ENCODE measurements at places on chromosomes 1 and 21.

DNA sequence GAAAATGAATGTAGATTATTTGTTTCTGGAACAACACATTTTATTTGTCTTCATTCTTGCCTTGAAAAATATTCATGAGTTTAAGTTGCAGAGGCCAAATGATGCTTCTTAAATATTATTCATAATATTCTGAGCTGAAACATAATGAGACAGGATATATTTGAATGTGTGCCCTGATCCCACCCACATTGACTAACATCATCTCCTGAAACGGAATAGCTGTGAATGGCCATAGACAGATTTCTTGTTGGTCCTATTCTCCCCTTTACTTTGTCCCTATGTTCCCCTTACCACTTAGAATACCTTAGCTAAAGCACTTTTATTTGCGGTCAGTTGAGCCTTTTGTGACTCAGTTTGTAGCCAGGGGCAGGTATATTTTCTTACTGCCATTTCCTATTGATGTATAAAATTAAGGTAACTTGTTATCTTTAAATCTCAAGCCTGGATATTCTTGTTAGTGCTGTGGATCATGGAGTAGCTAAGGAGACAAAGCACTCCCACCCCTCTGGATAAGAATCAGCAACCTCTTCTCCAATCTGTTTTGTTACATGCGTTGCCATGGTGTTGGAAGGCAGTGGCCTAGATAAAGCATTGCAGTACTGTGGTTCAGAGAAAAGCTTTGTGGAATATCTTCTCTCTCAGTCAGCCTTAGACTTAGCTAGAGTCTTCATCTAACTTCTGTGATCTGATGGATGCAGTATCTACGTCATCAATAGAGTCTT, 478.5 kb upstream of the DEPDC1 start:
- no peak for DNase-seq

DNA sequence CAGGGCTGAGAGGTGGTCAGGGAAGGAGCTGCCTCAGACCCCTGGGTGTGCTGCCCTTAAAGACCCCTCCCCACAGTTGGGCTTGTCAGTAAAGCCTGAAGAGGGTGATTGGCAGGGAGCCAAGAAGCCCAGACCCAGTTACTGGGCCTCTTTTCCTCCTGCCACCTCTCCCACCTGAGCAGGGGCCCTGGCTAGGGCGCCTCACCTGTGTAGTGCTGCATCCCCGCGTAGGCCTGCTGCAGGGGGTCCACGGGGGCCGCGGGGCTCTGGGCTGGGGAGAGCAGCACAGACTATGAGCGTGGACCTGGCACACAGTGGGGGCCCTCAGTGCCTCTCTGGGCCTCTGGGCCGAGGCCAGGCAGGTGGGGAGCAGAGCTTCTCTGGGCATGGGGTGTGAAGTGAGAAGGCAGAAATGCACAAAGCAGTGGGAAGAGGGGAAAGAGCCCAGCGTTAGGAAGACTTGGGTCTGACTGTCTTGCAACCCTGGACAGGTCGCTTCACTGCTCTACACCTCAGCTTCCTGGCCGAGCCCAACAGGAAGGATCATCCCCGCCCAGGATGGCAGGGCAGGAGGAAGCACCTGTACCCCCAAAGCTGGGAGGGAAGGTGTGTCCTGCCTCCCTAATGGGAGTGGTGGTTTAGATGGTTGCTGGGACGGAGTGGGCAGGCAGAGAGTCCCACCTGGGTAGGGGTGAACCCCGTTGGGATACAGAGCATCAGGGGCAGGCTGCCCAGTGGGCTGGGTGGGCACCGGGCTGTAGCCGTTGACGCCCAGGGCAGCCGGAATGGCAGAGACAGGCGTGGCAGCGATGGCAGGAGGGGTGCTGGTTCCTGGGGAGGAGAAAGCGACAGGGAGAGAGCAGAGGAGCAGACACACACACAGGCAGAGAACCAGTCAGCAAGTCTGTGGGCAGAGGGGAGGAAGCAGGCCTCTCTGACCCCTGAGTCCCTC, 9.9 kb downstream of the CELF3 start:
- DNase-seq = no peak

DNA sequence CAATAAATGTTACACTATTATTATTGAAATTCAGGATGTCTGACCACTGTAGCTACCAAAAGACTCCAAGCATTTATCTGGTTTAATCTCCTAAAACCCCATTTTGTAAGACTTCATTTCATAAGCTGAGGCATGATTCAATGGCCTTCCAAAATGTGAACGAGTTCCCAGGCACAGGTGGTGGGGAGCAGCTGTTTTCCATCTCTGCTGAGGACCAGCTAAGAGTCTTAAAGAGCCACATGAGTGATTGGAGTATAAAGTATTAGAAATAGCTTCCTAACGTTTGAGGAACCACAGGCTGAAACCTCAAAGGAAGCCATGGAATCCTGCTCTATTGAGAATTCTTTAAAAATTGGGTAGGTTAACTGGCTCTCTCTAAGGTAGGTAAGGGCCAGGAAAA, 44.9 kb downstream of the SEC16B start:
- no peak for DNase-seq

- DNase-seq = no peak
Observed at GRCh38 chr1:40766017-40766416, 17.6 kb upstream of the KCNQ4 start.

DNA sequence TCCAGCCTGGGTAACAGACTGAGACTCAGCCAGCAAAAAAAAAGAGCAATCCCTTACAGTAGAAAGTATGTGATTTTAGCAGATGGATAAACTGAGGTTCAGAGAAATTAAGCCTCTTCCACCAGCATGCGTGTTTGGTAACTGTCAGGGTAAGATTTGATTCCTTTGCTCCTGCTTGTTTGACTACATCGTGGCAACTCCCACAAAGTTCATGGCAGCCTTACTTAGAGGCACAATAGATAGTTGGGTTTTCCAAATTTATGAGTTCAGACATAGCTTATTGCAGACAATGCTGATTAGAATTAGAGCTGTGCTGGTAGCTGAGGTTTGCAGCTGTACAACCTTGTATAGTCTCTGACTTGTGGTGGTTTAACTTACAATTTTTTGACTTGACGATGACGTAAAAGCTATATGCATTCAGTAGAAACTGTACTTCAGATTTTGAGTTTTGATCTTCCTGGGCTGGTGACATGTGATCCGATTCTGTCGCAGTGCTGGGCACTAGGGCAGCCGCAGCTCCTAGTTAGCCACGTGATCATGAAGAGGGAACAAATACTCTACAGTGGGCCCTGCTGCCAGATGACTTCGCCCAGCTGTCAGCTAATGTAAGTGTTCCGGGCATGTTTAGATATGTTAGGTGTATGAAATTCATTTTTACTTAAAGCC, 167.8 kb downstream of the DHRS3 start:
- no peak for DNase-seq

GRCh38 chr1:155166051-155166470, 7.0 kb downstream of the KRTCAP2 start:
- no peak for DNase-seq

GRCh38 chr1:223545343-223545742, 120.2 kb downstream of the CAPN8 start:
- no peak for DNase-seq

GRCh38 chr1:230149751-230150584, 82.9 kb downstream of the GALNT2 start:
- DNase-seq = no peak

- no peak for DNase-seq
Observed at GRCh38 chr1:112704391-112704933, 2.5 kb downstream of the RHOC start.
